ENCODE measurements at places on chromosomes 3 and 15.
A peak's percentile ranks its signal among the peaks of the same experiment; 100 is the strongest.

DNA sequence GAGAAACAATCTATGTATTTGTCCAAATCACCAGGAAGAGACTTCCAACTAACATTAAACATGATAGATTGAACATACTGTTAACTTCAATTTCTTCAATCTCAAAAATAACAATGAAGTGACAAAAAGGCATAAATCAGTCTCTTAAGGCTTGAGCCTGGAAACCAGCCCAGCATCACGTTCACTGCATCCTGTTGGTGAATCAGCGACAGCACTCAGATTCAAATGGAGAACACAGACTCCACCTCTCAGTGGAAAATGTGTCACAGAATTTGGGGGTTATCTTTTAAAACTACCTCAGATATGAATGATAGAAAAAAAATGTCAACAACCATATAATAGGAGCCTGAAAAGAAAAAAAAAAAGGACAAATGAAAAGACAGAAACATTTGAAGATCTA lies 212.0 kb downstream of the MINAR1 start:
- DNase-seq: no peak

- no peak for DNase-seq
These were observed 150.2 kb downstream of the DNAJB8 start for GRCh38 chr3:128316481-128316891.

GRCh38 chr15:73368301-73369136 lies at the start of gene HCN4:
TSS of gene HCN4 (minus strand) at chr15:73368958. CDS start at chr15:73368270, 688 bp downstream.
- DNase-seq: peak; percentile 38

- DNase-seq: no peak
These were observed 74.9 kb downstream of the DAPK2 start for GRCh38 chr15:63971427-63971805.

DNA sequence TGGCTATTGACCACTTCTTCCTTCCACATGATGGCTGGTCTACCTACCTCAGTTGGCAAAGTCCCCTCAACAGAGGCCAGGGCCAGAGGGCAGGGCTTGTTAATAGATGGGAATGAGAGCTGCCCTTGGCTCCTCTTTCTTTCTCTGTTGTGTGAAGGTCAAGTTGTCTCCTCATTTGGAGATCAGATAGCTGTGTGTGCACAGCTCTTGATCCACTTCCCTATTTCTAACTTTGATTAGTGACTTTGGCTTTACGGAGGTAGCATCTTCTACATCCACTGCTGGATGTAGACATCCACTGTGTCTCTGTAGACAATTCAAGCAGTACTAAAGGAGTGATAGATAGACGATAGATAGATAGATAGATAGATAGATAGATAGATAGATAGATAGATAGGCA lies 270.8 kb upstream of the LRRFIP2 start:
- no peak for DNase-seq

- DNase-seq: no peak
These were observed 54.7 kb downstream of the CLDN11 start for GRCh38 chr3:170473358-170473757.

GRCh38 chr15:61226361-61227256 lies 2.5 kb downstream of the RORA start:
- DNase-seq: no peak

DNA sequence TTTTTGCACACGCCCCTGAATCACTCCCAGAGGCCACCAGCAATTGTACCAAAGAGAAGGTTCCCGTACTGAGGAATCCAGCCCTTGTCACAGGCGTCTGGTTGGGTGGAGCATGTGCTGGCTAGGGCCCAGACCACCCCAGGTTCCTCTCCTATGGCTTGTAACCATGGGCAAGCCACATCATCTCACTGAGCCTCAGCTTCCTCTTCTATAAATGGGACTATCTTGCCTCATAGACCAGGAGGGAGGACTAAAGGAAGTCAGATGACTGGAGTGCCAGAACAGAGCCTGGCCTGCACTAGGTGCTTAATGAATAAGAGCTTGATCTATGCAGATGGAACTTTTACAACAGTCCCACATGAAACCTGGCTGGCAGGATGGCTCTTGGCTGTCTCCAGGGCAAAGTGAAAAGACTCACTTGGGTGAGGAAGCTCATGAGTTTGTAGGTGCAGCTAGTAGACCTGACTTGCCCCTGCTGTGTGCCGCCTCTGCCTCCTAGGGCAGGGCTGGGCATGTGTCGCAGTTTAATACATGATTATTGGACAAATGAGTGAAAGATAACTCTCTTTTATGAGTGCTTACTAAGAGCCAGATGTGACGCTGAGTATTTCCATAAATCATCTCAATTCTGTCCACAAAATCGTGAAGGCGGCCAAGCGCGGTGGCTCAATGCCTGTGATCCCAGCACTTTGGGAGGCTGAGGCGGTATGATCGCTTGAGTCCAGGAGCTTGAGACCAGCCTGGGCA lies 29.3 kb downstream of the CTSH start:
- DNase-seq: no peak

DNA sequence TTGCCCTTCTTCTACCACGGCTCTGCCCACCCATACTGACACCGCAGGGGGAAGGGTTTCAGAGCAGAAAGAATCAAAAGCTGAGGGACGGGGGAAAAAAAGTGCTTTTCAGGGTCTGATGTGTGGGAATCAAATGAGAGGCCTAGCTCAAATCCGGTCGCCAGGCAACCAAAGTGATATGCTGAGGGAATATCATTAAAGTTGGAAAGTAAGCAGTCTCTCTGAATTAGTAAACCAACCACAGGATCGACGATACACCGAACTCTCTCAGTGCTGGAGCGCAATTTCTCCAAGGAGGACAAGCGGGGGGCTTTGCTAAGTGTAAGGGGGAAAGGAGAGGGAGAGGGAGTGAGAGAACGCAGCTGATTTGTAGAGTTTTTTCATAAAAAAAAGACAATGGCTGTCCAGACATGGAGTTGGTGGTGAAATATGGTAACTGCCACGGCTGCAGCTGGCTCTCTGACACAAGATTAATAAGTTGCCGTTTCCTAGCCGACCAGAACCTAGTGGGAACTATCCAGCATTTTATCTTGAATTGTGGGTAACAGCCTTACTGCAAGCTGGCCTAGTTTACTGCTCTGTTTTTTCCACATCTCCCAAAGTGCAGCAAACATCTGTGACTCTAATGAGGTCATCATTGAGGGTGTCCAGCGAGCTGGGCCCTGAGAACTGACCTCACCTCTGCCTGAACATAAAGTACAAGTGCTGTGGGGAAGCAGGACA lies 530.2 kb downstream of the SOX2 start:
- DNase-seq: no peak

- no peak for DNase-seq
These were observed 410.2 kb downstream of the GAP43 start for GRCh38 chr3:116033516-116033915.

Data from progenitor cell of endocrine pancreas (in vitro differentiated cells).